ENCODE measurements at places on chromosomes 16 and 17.

GRCh38 chr17:41536741-41537613 is 8.9 kb upstream of the KRT19 start:
- DNase-seq = no peak

GRCh38 chr16:85279825-85280545 is 167.7 kb upstream of the CIBAR2 start:
- DNase-seq = no peak

GRCh38 chr16:54128629-54129234 is 157.9 kb downstream of the IRX3 start:
- no peak for DNase-seq

- DNase-seq = no peak
Observed at GRCh38 chr17:61380836-61381525, 18.7 kb upstream of the TBX2 start.

DNA sequence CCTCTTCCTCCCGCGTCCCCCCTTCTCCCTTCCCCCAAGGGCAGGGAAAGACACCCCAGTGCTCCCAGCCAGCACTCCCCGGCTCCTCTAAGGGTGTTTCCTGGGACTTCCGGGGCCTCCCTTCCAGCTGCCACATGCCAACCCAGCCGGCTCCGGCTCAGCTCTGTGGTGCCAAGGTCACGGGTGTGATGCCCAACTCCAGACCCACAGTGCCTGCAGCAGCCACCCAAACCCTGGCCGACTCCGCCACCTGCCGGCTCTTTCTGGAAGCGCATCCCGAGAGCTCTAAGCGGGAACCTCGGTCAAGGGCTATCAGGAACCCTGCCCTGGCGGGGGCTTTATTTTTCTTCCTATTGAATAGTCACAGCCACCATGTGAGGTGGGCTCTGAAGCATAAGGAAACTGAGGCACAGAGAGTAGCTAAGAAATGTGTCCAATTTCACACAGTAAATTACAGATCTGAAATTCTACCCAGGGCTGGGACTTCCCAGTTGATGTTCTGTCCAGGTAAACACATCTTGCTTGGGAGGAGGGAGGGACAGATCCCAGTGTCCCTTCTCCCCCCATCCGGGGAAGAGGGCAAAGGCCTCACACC is 3.3 kb upstream of the PPP1R1B start:
- peak; percentile 17 for DNase-seq

GRCh38 chr16:12737563-12737962 is 66.1 kb downstream of the CPPED1 start:
- no peak for DNase-seq

GRCh38 chr17:56610321-56610720 is 16.8 kb downstream of the NOG start:
- DNase-seq = no peak

DNA sequence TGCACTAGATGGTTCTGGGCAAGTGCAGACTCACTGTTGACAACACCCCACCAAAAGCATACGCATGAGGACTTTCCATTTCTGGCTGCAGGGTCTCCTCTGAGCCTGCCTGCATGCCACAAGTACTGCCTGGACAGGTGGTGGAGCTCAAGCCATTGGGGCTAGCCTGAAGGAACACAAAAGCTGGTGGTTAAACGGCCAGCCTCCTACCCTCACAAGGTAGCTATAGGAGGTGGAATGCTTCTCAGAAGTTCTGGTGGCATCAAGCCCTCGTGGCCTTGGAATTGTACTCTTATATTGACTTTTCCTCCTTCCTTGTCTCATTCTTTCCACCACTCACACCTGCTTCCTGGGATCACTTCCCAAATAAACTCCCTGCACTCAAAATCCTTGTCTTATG is 56.6 kb upstream of the BCAR1 start:
- DNase-seq = no peak

- no peak for DNase-seq
Observed at GRCh38 chr16:28494121-28494851, at the start of gene APOBR. Gene APOBR (plus strand): TSS chr16:28494643. CDS start chr16:28494682, 39 bp downstream.

DNA sequence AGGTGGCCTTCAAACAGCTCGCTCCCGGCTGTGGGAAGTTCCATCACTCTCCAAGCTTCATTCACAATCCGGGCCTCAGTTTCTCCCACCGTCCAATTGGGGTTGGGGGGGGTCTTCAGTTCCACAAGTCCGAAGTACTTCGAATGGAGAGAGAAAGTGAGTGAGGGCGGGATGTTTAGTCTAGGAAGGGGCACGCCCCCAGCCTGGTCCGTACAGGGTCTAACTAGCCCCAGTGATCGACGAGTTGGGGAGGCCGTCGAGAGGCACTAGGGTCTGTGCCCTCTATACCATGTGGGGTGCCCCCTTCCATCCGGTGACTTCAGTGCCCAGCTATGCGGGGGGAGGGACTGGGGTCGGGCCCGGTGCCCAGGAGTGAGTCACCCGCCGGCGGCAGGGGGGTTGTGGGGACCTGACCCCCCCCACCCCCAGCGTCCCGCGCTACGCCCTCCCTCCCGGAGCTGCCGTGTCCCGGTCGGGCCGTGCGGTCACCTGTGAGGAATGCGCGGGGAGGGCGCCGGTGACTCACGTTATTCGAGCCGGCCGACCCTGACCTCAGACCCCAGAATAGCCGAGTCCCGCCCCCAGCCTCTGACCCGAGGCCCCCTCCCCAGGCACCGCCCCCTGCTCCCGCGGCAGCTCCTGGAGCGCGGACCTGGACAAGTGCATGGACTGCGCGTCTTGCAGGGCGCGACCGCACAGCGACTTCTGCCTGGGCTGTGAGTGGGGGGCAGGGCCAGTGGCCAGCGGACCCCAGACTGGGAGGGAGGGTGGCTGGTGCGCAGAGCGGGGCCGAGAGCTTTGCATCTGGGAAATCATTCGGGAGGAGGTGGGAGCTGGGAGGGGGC is 658 bp downstream of the TNFRSF12A start:
- no peak for DNase-seq

DNA sequence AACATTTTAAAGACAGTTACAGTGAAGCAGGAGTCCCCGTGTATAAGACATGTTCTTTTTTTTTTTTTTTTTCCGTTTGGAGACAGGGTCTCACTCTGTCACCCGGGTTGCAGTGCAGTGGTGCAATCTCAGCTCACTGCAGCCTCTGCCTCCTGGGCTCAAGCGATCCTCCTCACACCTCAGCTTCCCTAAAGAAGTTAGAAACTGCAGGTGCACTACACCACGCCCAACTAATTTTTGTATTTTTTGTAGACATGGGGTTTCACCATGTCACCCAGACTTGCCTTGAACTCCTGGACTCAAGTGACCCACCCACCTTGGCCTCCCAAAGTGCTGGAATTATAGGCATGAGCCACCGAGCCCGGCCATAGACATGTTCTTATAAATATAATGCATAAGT is 3.0 kb downstream of the EVI2B start:
- no peak for DNase-seq

- DNase-seq = no peak
Observed at GRCh38 chr17:65750166-65750565, 188.7 kb upstream of the AXIN2 start.

- no peak for DNase-seq
Observed at GRCh38 chr17:62627904-62628633, 599 bp downstream of the MRC2 start.

GRCh38 chr16:48352648-48353390 is 32.4 kb downstream of the SIAH1 start:
- no peak for DNase-seq

- no peak for DNase-seq
Observed at GRCh38 chr17:76498876-76499251, 2.4 kb downstream of the RHBDF2 start.

DNA sequence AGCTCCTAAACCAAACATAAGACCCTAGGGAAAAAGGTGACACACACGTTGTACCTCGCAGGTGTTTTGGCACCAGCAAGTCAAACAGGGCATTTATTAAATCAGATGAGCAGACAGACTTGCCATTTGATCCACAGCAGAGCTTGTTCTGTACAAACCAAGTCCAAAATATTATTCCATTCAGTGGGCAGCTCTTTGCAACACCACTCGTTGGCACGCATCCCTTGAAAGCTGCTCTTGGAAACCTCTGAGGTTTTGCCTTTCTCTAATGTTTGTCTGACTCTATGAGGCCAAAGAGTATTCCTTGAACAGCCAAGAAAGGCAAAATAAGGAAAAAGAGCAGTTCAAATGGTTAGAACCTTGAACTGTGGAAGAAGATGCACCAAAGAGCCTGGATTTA is 12.7 kb downstream of the TMEM100 start:
- DNase-seq = no peak

DNA sequence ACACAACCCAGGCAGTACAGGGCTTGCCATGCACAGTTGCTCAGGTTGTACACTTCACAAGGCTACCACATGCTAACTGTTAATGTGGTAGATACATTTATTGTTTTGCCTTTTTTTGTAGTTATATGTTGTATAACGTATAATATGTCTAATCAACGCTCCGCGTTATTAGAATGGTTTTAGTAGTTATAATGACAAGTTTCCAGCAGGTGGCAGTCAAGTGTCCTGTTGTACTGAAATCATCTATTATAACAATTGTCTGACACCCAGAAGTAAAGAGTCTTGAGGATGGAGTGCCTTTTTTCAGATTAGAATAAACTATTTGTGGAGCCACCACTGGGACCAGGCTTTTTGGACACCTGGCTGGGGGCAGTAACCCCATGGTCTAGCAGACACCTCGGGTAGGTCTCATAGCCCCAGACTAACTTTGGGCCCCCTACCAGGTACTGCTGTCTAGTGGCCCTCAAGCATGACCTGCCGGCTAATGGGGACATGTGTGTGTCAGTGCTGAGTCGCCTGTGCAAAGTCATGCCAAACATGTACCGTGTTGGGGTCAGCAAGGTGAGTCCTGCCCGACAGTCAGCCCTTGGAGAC is 32.8 kb downstream of the MYO15A start:
- peak; percentile 19 for DNase-seq

- DNase-seq = no peak
Observed at GRCh38 chr17:73691321-73691766, 47.1 kb upstream of the SDK2 start.

GRCh38 chr17:68134046-68134637 is 98.6 kb downstream of the KPNA2 start:
- no peak for DNase-seq

- DNase-seq = no peak
Observed at GRCh38 chr16:17374668-17375255, 96.0 kb downstream of the XYLT1 start.

- DNase-seq = no peak
Observed at GRCh38 chr16:46975165-46975564, 1.7 kb upstream of the DNAJA2 start.

- DNase-seq = no peak
Observed at GRCh38 chr17:7940034-7940433, 8.0 kb downstream of the CNTROB start.

- no peak for DNase-seq
Observed at GRCh38 chr17:16478649-16479048, 13.3 kb downstream of the LRRC75A start.

- no peak for DNase-seq
Observed at GRCh38 chr16:14485121-14485551, 144.9 kb downstream of the PARN start.

DNA sequence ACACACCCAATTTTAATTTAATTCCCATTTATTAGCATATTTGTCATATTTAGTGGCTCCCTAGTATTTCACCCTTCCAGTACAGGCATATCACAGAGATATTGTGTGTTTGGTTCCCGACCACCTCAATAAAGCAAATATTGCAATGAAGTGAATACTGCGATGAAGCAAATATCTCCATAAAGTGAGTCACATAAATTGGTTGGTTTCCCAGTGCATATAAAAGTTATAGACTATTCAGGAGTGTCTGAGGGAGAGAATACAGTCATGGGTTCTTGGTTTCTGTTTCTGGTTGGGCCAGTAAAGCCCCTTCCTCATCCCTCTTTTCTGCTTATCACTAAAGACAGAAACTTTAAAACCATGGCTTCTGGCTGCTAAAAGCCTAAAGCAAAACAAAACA is 295.4 kb upstream of the AXIN2 start:
- DNase-seq = no peak

GRCh38 chr16:61798741-61799140 is 237.5 kb downstream of the CDH8 start:
- DNase-seq = no peak

GRCh38 chr17:6448473-6448872 is 4.2 kb downstream of the PIMREG start:
- DNase-seq = no peak

DNA sequence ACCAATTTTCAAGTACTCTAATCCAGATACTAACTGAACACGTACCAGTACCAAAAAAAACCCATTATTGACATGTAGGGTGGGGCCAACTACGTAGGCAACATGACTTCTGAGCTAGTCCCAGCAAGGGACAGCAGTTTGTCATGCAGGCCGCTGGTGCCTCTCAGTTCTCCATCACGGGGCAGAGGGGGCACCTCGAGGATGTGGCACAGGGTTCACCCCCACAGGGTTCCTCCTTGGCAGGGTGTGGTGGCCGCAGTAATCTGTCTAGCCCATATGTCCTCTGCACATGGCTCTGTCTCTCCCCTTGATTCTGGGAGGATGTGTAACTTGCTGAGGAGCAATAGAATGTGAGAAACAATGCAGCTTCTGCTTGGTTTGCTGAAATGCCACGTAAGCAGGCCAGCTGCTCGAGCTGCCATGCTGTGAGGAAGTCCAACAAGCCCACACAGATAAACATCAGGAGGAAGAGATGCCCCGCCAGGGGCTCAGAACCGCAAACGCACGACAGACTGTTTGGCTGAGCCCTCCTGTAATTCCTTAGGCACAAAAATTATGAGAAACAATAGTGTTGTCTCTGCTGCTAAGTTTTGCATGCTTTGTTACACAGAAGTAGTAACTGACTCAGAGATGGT is 62.4 kb downstream of the NT5M start:
- no peak for DNase-seq

GRCh38 chr16:57944970-57945739 is 25.8 kb downstream of the CNGB1 start:
- no peak for DNase-seq

GRCh38 chr17:50672831-50673551 is 34.7 kb downstream of the ANKRD40 start:
- no peak for DNase-seq

GRCh38 chr17:82060001-82060380 is 5.6 kb downstream of the DUS1L start:
- no peak for DNase-seq

DNA sequence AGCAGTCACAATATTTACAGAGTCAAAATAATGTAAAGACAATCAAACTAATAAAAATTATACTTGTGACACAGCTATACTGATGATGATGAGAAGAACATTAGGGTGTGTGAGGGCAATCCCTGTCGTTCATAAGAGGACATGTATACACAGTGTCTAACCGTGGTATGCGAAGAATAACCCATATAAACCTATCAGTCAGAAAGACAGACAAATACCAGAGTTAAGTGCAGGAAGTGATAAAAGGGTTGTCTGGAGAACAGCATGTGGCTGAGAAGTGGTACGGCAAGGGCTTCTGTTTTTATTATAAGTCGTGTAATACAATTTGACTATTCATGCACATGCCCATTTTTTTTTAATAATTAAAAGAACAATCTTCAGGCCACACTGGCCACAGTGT is 46.7 kb downstream of the LMF1 start:
- no peak for DNase-seq

- DNase-seq = no peak
Observed at GRCh38 chr17:45394091-45394490, 38.6 kb downstream of the ARHGAP27 start.

- DNase-seq = no peak
Observed at GRCh38 chr16:12391956-12392355, 411.7 kb downstream of the CPPED1 start.
